NCI-H82 (cell line): ENCODE measurements at places on chromosomes 13 and 19.
A peak's percentile ranks its signal among the peaks of the same experiment; 100 is the strongest.

- no peak for DNase-seq
Observed at GRCh38 chr13:97905517-97905916, 48.0 kb upstream of the IPO5 start.

GRCh38 chr19:27580906-27581305 is 1632.0 kb downstream of the UQCRFS1 start:
- DNase-seq: no peak

DNA sequence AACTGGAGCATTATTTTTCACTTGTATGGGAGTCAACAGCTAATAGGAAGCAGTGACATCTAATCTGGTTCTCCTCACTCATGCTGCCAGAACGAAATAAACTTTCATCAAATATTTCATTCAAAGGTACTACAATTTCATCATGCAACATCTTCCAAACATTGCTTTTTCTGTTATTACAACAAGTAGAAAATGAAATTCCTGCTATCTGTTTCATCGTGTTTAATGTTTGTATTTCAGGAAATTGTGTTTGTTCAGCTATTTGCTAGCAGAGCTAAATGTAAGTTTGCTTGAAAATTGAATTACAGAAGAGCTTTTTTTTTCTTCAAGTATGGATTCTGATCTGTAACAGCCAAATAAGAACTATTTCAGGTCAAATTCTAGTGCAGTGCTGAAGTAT is 90.1 kb downstream of the SLITRK6 start:
- DNase-seq: no peak

GRCh38 chr19:10262771-10263170 is 8.1 kb upstream of the ICAM1 start:
- DNase-seq: no peak

DNA sequence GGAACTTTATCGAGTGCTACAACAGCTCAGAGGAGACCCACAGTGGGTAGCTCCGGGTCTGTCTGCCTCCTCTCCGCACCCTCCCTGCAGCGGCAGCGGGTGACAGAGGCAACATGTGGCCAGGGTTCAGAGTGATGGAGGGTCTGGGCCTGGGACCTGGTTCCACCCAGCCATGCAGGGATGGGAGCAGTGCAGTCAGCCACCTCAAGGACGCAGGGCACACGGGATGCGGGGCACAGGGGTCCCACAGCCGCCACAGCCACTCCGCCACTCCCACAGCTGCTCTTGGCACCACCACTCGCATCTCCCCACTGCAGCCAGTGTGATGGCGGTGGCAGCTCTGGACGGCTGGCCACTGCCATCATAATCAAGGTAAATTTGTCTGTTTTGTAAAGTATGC is 892.9 kb downstream of the OLFM4 start:
- DNase-seq: no peak

- DNase-seq: peak; percentile 16
Observed at GRCh38 chr19:58332697-58333096, 5.9 kb downstream of the ZSCAN22 start.

DNA sequence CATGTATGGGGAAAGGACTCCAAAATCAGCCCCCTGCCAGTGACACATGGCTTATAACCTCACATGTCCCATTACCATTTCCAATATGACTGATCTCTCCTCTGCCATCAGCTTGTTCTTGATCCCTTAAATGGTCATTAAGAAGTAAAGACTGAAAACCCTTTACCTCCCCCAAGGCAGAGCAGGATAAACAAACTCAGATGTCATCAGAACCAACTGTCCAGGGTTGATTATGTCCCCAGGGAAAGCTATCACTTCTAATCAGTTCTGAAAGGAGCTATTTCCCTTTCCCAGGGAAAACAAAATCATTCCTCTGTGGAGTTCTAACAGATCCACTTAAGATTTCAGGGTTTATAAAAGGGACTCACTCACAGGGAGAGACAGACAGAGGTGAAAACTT is 350.9 kb downstream of the SUCLA2 start:
- peak; percentile 50 for DNase-seq

GRCh38 chr19:38478273-38478971 is 44.9 kb downstream of the RYR1 start:
- DNase-seq: peak; percentile 75

- DNase-seq: peak; percentile 60
Observed at GRCh38 chr19:1855828-1856255, 7.5 kb downstream of the KLF16 start.

DNA sequence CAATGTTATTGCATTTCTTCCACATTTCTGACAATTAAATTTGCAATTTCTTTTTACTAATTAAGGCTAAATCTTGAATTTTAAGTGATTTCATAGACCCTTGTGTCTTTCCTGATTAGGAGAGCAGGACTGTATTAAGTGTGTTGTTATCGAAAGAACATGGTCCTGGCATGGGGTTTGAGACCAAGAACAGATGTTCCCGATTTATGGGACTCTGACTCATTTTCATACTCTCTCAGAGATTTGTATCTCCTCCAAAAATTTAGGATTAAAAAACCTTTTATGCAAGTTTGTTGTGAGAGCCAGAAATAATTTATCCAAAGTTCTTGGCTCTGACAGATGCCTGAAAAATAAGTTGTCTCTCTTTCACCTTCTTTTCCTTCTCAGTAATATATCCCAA is 589.3 kb upstream of the ARGLU1 start:
- DNase-seq: no peak

DNA sequence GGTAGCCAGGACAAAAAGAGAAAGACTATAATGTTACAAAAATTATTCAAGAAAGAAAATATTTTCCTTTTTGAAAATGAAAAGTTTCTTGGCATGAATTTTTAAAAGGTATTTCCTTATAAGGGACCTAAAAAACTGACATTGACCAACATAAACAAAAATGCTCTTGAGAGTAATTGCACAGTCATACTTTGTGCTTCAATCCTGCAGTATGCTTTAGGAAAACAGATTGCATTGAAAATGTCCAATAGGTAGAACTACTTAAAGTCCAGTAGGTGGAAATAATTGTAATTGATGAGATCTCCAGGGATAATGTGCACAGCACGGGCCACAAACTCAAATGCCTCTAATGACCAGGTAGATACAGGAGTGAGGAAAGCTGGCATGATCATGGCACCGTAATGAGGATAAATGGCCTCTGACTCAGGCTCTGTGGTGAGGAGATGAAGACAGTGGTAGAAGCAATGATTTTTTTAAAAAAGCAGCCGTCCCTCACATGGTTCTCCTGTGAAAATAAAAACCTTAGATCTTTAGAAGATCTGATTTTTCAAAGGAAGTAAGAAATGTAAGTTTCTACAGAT is 278.0 kb downstream of the ITGBL1 start:
- DNase-seq: no peak

GRCh38 chr19:44810234-44811121 is 1.6 kb downstream of the BCAM start:
- DNase-seq: no peak

DNA sequence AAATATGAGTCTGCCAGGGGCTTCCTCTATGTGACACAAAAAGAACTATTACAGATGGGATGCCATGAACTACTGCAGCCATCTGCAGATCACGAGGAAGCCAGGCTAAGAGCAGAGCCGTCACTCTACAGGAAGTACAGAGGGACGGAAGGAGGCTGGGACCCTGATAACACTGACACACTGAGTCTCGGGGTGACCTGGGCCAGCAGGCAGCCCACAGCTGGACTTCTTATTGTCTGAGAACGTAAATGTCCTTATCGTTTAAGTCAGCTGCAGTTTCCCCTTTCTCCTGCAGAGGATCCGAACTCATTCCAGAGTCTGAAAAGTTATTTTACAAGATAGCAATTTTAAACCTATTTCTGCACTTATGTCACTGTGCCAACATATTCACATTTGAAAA is 20.7 kb downstream of the PARP4 start:
- no peak for DNase-seq

- no peak for DNase-seq
Observed at GRCh38 chr13:36160297-36160696, 29.1 kb upstream of the DCLK1 start.

DNA sequence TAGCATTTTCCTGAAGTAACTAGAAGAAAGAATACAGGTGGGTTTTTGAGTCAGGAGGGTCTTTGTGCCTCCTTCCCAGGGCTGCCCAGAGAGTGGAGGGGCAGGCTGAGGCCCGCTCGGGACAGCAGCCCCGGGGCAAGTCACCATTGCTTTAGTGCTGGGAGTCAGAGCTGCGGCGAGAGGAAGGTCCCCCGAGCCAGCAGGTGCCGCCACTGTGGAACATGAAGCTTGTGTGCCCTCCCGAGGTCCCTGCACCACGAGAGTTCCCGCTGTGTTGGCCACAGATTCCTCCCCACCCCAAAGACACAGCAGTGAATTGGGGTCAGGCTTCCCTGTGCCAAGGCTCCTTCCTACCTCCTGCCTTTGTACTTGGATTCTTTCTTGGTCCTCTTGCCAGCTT is 50.9 kb upstream of the TEX29 start:
- DNase-seq: no peak

- no peak for DNase-seq
Observed at GRCh38 chr13:112695121-112695520, 5.3 kb downstream of the ATP11A start.

- no peak for DNase-seq
Observed at GRCh38 chr19:34075661-34076091, 96.6 kb upstream of the LSM14A start.

DNA sequence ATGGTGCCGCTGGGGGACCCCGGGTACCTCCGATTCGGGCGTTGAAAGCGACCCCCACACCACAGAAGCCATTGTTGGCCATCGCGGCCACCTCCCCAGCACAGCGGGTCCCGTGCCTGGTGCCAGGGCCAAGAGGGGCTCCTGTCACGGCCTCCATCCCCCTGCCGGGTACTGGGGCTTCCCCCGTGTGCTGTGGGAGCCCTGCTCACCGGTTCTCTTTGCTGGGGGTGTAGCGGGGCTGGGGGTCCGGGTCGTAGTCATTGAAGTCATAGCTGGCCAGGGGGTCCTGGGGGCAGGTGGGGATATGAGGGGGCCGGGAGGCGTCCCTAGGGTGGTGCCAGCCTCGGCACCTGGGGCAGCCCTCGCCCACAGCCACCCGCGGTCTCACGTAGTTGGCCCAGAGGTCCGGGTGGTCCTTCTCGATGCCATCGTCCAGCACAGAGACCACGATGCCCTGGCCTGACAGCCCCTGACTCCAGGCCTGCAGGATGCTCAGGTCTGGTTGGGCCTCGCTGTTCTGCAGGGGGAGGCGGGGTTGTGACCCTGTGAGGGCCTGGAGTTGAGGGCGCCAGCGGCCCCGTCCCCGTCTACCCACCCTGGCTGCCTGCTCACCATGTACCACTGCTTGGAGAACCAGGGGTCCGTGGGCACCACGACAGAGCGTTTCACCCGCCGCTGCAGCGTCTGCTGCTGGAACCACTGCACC is 2.4 kb downstream of the PCSK4 start:
- no peak for DNase-seq

- DNase-seq: no peak
Observed at GRCh38 chr13:87035526-87035925, 635.6 kb upstream of the SLITRK5 start.

DNA sequence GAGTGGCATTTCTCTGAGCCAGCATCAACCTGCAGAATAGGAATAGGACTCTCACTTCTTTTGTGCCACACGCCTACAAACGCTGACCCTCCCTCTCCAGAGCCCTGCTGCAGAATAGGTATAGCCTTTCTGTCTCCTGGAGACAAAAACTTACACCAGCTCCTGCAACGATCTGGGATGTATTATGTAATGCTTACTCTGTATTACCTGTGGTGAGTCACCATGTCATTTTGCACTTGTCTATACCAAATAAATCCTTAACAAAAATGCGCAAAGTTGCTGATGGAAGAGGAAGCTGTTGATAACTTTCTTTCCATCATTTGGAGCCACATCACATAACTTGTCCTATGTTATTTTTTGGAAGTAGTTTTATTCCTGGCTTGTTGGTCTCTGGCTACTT is 155.8 kb upstream of the FNDC3A start:
- DNase-seq: no peak

DNA sequence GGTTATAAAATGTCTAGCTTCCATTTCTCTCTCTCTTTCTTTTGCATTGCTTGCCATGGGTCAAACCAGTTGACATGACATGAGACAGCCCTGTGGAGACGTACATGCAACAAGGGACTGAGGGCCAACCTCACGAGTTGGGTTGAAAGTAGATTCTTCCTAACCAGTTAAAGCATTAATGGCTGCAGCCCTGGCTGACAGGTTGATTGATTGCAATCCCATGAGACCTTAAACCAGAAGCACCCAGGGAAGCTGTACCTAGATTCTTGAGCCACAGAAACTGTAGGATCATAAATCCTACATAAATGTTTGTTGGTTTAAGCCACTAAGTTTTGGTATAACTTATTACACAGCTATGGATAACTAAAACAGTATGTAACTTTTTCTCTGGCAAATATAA is 373.8 kb downstream of the DACH1 start:
- DNase-seq: peak; percentile 41

DNA sequence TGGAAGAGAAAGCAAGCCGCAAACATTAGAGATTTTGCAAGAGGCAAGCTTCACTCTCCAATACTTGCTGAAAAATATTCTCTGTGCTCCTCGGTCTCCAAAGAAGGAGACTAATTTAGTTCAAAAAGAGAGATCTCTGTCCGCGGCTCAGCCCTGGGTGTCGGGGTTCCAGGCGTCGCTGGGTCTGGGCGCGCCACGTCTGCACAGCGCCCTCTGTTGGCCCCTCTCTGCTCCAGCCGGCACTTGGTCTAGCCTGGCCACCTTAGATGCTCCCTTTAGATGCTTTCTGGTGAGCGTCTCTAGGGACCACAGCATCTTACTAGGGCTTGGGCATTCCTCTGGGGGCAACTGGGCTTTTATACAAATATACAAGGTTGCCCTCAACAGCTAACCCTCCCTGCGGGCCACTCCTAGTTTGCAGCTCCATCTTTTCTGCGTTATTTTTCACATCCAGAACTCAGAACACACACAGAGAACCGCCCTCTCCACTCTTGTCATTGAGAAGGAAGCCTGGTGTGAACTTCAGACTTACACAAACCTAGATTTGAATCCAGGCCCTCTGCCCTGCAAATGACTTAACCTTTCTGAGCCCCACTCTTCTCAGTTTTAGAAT is 78.3 kb downstream of the CYSLTR2 start:
- peak; percentile 14 for DNase-seq

- DNase-seq: no peak
Observed at GRCh38 chr19:14406645-14407401, 12.3 kb downstream of the DDX39A start.

GRCh38 chr13:31433746-31434145 is 234.0 kb downstream of the B3GLCT start:
- no peak for DNase-seq

- peak; percentile 93 for DNase-seq
Observed at GRCh38 chr19:17718550-17718946, 732 bp upstream of the MAP1S start.

DNA sequence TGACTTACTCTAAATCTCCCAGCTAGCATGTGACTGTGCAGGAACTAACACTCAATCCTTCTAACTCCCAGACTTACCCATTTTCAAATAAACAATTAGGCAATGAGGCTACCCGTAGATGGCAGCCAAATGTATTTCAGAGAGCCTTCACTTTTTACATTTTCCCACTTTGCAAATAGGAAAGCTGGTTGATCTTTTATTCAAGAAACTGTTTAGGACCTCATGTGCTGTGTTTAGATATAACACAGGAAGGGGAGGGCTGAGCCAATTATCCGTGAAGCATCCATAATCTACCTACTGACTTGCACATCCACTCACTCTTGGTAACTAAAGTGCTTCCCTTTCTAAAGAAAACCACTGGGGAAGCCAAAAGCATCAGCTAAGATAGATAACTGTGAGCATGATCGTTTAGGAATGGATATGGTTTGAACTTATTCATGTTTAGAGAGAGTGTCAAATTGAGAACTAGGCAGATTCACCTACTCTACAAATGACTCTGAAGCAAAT is 33.4 kb downstream of the MBNL2 start:
- peak; percentile 51 for DNase-seq

- no peak for DNase-seq
Observed at GRCh38 chr13:114208134-114208533, 26.6 kb upstream of the CDC16 start.

GRCh38 chr19:52094526-52095130 is 937 bp downstream of the ZNF841 start:
- DNase-seq: no peak
